Stimulated activated CD4-positive, alpha-beta T cell treated with anti-CD3 and anti-CD28 coated beads, Interleukin-4, amount 100 ng/mL, for 24 hours (primary cell): ENCODE measurements at places on chromosomes 11 and 22.
A peak's percentile ranks its signal among the peaks of the same experiment; 100 is the strongest.

GRCh38 chr11:116932181-116932580, 94.8 kb upstream of the APOA1 start:
- DNase-seq: no peak

- no peak for DNase-seq
Observed at GRCh38 chr11:33457948-33458347, 200.8 kb downstream of the HIPK3 start.

DNA sequence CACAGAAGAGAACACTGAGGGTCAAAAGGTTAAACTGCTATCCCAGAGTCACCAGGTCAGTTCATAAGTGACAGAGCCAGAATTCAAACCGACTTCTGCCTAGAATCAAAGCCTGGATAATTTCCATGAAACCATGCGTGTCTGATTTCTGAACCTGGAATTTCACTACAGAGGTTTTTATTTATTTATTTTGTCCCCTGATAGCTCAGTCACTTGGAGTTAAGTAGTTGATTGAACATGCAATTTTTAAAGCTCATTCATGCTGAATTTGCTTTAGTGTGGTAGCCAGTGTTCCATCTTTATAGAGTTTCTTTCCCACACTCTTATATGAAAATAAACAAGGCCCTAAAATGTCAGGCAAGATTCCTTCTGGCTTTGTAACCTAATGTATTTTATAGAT, 93.2 kb downstream of the NAV2 start:
- no peak for DNase-seq

DNA sequence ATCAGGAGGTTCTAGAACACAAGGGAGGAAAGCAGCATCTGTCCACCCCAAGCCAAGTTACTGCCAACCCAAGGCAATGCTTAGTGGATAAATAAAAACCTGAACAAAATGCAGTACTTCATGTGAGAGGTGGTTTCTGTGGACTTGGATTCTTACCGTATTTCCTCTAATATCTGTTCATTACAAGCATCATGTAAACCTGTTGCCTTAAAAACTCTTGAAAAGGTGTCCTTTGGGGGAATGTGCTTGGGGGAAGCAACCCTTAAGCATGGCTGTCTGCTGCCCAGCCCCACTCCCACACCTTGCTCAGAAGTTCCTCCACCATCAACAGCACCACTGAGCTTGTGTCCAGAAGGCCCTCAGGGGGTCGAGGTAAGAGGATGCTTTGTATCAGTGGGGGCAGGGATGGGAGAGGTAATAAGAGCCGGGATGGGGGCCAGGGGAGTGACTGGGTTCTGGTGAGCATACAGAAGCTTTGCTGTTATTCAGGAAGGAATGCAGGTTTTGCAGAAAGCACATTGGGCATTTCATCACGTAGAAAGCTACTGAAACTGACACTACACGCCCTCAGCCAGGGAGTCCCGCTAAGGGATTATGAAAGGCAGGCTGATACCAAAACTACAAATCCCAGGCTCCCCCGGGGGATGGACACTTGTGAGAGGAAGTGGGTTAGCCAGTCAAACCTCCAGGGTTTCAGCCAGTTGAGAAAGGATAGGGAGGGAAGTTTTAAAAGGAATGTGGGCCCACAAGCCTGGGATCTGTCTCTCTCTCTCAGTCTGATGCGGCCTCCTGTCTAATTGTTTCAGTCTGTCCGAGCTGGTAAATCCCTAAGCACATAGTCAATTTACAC, 52.0 kb downstream of the KCNJ1 start:
- no peak for DNase-seq

GRCh38 chr11:125621995-125622394, 3.0 kb upstream of the CHEK1 start:
- no peak for DNase-seq

DNA sequence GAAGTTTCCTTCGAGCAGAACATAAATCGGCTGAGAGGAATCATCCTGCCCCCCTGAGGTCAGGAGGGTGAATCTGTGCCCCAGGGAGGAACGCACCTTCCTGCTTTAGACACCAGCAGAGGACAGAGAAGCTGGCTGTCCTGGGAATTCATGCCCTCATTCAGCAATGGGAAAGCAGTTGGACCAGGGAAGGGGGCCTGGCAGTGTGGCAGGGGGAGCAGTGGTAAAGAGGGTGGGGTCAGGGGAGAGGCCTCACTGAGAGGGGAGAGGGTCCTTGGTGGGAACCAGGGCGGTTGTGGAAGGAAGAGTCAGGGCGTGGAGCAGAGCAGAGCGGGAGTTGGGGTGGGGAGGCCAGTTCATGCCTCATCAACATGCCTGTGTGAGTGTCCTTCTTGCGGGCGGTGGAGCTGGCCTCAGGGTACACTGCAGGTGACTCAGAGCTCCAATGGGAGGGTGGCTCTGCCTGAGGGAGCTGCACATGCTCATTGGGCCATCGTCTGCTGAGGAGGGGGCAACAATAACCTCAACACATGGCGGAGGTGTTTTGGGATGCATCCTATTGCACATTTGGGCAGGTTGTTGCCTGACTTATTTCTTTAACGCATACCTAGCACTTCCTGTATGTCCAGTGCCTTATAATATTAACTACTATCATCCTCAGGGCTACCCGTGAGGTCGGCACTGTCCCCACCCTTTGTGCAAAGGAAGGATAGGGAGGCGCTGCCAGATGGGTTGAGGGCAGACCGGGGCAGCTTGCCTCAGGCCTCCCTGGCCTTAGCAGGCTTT, 23.2 kb downstream of the MED15 start:
- no peak for DNase-seq

- no peak for DNase-seq
Observed at GRCh38 chr11:77471558-77472193, 2.2 kb downstream of the PAK1 start.

DNA sequence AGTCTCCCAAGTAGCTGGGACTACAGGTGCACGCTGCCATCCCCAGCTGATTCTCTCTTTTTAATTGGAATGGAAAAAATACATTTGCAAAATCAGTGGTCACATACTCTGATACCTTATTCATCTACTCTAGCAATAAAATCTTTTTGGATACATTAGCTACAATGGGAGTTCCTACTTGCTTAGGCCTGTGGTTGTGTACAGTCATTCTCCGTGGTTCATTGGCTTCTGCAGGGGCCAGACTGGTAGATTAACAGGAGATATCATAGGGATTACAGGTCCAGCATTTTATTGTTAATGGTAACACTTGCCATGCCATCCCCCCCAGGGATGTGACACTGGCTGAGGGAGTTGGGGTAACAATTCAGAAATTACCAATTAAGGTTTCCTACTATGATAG, 140.0 kb downstream of the ADAMTS15 start:
- DNase-seq: no peak

DNA sequence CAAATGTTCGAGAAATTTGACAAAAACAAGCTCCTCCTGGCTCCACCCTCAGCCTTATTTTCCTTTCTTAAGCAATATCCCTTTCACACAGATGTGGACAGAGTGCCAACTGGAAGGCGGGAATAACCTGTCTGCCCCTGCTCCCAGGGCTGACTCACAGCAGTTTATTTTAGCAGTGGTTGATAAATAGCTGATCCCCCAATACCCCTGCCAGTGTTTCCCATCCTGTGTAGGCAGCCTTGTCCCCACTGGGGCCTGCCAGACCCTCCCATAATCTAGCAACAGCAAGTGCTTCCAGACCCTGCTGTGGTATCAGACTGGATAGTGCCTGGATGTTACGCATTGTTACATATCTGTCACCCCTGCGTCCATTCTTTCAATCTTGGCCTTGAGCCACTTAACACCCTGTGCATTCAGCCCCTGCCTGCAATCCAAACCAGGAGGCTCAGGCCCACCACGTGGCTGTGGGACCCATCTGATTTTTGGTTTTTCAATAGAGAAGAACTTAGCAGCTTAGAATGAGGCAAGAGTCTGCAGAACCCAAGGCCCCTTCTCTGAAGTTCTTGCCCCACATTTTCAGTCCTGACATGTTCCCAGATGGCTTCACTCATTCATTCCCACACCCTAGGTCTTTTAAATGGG, 53.7 kb downstream of the PARVA start:
- no peak for DNase-seq

DNA sequence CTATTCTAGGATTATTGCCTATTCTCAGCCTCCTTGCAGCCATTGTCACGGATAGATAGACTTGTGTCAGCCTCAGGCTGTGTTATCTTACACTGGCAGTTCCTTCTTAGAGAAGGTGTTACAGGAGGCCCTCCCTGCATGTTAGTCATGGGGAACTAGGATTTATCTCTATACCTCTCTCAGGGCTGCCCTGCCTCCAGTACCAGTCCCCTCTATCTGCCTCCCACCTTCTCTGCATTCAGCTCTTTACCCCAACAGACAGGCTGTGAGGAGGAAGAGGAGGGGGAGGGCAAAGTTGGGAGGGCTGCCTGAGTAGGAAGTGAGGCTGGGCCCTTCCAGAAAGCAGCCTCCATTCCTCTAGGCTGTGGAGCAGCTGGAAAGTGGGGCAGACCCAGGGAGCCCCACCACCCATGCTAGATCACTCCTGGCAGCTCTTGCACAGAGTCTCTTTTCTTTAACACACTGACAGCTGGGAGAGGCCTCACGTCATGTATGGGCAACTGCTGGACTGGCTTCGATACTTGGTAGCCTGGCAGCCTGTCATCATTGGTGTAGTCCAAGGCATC, 2.9 kb upstream of the IL18BP start:
- DNase-seq: no peak

- DNase-seq: no peak
Observed at GRCh38 chr22:50119768-50120251, 30.0 kb downstream of the MOV10L1 start.

GRCh38 chr22:43202326-43202725, 15.4 kb upstream of the TTLL12 start:
- no peak for DNase-seq

GRCh38 chr11:63914896-63915691, 1.9 kb downstream of the RCOR2 start:
- DNase-seq: no peak

DNA sequence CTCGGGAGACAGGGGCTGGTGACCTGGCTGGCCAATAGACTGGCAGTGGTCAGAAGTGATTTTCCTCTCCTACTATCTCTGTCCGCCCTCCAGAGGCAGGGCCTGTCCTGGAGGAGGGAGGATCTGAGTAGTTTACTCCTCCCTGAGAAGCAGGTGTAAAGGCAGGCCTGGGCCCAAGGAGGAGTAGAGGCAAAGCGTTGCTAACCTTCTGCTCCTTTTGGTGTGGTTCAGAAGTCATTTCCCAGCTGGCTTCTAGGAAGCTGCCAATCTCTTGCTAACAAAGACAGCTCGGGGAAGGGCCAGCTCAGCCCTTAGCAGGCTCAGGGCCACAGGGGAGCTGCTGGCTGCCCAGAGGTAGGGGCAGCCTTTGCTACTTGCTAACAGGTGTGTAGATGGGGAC, 151.1 kb upstream of the NECTIN1 start:
- DNase-seq: no peak

- no peak for DNase-seq
Observed at GRCh38 chr11:62411524-62411923, 7.3 kb upstream of the SCGB1A1 start.

DNA sequence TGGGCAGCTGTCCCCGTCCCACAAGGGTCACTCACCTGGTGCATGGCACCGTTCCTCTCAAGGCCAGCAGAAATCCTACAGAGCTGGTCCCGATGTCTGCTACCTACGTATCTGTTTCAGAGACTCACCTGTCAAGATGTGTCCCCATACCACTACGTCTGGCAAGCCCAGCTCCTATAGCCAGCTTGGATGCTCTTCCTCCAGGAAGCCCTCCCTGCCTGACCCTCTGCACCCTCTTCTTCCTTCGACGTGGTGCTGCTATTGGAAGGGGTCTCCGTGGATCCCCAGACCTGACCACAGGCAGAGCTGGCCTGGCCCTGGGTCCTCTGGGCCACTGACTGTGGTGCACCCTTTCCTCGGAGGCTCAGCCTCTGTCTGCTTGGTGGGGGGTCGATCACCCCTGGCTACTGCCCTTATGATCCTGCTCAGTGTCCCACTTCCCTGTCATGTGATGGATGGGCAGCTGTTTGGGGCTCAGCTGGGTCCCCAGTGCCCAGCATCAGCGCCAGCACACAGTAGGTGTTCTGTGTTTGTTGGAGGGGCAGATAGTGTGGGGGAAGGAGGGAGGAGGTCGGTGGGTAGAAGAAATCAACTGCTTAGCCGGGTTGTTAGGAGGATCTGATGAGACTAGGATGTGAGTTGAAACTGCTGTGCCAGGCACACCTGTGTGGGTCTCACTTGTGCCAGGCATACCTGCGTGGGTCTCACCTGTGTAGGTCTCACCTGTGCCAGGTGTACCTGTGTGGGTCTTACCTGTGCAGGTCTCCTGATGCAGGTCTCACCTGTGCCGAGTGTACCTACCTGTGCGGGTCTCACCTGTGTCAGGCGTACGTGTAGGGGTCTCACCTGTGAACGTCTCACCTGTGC, 21.7 kb upstream of the ARHGAP8 start:
- DNase-seq: no peak

- DNase-seq: no peak
Observed at GRCh38 chr11:57279116-57279515, 42.1 kb upstream of the APLNR start.

DNA sequence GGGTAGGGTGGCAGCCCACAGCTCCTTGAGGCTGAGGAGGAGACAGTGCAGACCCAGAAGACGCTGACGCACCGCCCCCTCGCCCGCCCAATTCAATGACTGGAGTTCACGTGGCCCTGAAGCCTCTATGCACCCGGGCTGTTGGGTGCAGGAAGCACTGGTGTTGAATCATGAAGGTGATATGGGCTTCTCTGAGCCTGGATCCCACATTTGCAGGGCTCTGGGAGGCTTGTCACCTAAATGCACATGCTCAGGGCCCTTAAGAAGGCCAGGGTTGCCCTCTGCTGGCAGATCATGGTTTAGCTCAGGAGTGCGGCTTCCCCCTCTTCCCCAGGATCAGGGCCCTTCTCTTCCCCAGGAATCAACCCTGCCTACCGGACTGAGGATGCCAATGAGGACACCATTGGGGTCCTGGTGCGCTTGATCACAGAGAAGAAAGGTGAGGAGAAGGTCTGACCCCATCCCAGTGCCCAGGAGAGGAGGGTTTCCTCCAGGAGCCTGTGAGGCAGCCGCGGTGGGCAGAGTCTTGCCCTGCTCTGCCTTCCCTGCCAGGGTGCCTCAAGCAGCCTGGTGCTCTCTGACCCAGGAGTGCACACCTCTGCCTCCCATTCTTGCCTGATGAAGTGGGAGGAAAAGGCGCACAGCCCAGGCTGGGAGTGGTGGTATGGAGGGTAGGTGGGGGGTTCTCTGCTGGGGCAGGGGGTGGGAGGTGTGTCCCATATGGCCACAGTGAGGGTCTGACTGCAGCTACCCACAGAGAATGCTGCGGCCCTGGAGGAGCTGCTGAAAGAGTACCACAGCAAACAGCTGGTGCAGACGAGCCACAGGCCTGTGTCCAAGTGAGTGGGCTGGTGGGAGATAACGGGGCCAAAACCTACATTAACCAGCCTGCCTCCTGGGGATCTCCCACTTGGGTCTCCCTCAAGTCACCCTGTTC, 17.5 kb downstream of the RELT start:
- peak; percentile 66 for DNase-seq

DNA sequence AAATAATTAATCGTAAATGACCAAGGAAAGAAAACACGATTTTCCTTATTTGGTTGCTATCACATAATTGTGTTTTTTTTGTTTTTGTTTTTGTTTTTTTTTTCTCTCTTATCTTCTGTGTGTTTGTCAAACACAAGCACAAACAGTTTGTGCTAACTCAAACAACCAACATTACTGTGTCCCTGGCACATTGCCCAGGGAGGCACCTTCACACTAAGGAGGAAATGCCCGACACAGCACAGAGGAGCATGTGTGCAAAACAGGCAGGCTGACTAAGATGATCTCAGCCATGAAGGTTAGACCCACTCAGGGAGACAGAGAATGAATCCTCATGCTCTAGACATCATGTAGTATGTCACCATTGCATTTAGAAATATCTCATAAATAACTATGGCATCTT, 130.1 kb downstream of the SOX6 start:
- DNase-seq: no peak
